Transverse colon (tissue), 4 donors: ENCODE measurements at places on chromosomes 11 and 22. TPM values are rescaled to one million over a fixed set of nuclear protein-coding genes. Genes with fewer than 3 reads are reported as not detected.
A peak's percentile ranks its signal among the peaks of the same experiment; 100 is the strongest.

- no peaks in the 10 kb centered on the region for H3K36me3 ChIP-seq
- peaks cover 17% of the 10 kb centered on the region for H3K27me3 ChIP-seq
- H3K4me1 ChIP-seq, result no peaks in the 10 kb centered on the region
- no peak overlapping the region for H3K4me3 ChIP-seq
- no peak overlapping the region for H3K27ac ChIP-seq
Observed at GRCh38 chr11:126494831-126495230, 139.3 kb downstream of the ST3GAL4 start.

The MFRP gene
- not detected for total RNA-seq

- H3K4me1 ChIP-seq, result no peaks in the 10 kb centered on the region
- H3K4me3 ChIP-seq, result no peak overlapping the region
- H3K27me3 ChIP-seq, result no peaks in the 10 kb centered on the region
- H3K27ac ChIP-seq, result no peak overlapping the region
- no peak for DNase-seq
Observed at GRCh38 chr11:17591293-17591692, 44.2 kb downstream of the OTOG start.

DNA sequence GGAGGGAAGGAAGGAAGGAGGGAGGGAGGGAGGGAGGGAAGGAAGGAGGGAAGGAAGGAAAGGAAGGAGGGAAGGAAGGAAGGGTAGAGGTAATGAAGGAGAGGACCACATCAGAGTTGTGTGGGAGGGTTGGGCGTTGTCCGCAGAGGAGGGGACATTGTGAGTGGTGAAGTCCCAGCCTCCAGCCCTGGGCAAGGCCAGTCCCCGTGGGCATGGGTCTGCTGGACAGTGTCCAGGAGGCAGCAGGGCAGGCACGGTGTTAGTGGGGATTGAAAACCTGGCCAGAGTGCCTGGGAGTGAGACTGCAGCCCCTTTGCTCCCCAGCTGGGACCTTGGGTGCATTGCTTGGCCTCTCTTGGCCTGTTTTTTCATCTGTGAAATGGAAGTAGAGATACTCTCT, 1462.3 kb downstream of the BRD1 start:
- H3K27me3 ChIP-seq, result no peaks in the 10 kb centered on the region
- H3K36me3 ChIP-seq, result no peaks in the 10 kb centered on the region
- no peak overlapping the region for H3K27ac ChIP-seq

DNA sequence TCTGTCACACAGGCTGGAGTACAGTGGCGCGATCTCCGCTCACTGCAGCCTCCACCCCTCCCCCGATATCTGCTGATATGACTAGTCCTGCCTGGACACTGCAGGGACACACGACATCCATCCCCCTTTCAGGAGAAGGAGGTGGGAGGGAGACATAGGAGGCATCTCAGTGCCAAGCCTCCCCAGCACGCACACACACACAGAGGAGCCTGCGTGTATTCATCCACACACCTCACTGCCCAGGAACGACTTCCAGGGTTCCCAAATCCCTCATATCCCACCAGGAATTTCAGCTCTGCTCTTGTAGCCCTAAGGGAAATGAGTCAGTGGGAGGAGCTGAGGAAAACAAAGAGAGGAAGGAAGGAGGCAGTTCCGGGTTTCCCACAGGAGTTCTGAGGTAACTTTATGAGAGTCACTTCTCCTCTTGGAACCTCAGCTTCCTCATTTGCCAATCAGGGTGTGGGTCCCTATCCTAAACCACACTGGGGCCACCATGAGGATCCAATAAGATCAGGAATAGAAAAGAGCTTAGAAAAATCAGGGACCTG, 37.2 kb upstream of the ACER3 start:
- H3K4me3 ChIP-seq, result no peak overlapping the region
- no peaks in the 10 kb centered on the region for H3K36me3 ChIP-seq
- no peaks in the 10 kb centered on the region for H3K4me1 ChIP-seq
- DNase-seq, result no peak

DNA sequence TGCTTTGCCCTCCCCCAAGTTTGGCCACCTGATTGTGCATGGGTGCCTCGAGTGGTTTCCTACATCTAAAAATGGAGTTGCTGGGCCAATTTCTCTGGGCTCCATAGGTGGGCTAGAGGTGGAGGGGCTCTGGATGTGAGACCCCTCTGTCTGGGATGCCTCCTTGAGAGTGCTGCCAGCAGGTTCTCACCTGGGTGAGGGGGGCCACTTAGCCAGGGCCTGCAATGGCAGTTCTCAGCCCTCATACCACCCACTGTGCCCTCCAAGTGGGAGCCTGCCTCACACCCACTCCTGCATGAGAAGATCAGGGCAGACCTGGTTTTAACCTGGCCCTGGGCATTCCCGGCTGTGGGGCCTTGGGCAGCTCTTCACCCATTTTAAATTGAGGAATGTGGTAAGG, 83.9 kb downstream of the CABIN1 start:
- H3K27ac ChIP-seq, result no peak overlapping the region
- no peak for DNase-seq
- no peaks in the 10 kb centered on the region for H3K36me3 ChIP-seq
- no peaks in the 10 kb centered on the region for H3K27me3 ChIP-seq
- no peaks in the 10 kb centered on the region for H3K4me1 ChIP-seq

DNA sequence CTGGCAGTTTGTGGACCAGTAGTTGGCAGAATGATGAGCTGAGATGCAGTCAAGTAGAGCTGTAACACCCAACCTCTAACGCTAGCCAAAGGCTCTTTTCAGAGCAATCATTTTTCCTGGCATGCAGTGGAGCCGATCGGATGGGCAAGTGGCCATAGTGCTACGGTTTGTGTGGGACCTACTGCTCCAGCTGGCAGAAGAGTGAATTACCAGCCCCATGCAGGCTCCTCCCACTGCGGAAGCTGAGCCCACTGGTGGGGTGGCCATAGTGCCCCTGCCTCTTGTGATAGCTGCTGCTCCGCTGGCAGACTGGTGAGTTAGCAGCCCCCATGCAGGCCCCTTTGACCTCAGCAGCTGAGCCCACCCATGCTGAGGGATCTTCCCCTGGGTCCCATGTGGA, 27.0 kb upstream of the SC5D start:
- peaks cover 33% of the 10 kb centered on the region for H3K27me3 ChIP-seq
- no peak overlapping the region for H3K27ac ChIP-seq
- H3K4me3 ChIP-seq, result no peak overlapping the region
- no peaks in the 10 kb centered on the region for H3K36me3 ChIP-seq

- no peak overlapping the region for H3K27ac ChIP-seq
- no peak for DNase-seq
- no peaks in the 10 kb centered on the region for H3K4me1 ChIP-seq
- no peaks in the 10 kb centered on the region for H3K27me3 ChIP-seq
- H3K4me3 ChIP-seq, result no peak overlapping the region
Observed at GRCh38 chr22:20242393-20243175, 25.5 kb downstream of the RTN4R start.

GRCh38 chr11:48007677-48008076, 27.3 kb downstream of the PTPRJ start:
- DNase-seq, result no peak
- H3K4me1 ChIP-seq, result peaks cover 7% of the 10 kb centered on the region
- no peak overlapping the region for H3K4me3 ChIP-seq
- H3K36me3 ChIP-seq, result no peaks in the 10 kb centered on the region
- H3K27ac ChIP-seq, result no peak overlapping the region

- no peak for DNase-seq
- no peaks in the 10 kb centered on the region for H3K27me3 ChIP-seq
- H3K4me1 ChIP-seq, result peaks cover 42% of the 10 kb centered on the region
Observed at GRCh38 chr22:19176175-19176643, 2.3 kb downstream of the SLC25A1 start.

DNA sequence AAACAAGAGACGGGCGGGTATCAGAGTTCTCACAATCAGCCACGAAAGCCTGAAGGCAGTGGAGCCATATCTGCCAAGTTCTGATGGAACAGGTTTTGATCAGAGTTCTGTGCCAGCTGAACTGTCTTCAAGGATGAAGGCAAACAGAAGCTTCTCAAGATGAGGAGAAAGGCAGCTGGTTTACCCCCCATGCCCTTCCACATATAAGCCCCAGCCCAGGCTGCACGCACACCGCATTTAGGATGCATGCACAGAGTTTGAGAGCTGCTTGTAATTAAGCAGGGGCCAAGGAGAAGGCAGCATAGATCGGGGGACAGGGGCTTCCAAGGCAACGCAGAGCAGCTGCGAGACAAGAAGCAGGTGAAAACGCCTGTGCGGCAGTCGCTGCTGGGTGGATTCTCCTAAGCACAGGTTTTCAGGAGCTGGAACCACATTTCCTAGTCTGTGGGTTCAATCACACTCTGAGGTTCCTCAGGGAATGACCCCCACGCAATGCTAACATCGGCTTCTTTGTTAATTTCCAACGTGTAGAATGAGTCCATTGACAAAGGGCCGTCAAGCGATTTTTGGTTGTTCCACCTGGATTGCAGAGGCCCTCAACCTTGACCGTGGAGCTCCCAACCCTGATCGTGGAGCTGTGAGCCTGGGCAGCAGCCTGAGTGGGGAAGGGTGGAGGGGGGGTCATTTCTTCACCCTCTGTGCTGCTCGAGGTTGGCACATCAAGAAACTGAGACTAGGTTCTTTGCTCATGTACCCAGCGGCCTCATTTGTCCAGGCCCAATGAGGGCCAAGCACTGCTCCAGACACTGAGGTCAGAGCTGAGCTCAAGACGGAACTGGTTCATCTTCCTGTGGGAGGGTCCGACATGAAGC, 81.7 kb upstream of the SHISAL1 start:
- DNase-seq, result no peak
- H3K27me3 ChIP-seq, result no peaks in the 10 kb centered on the region
- no peaks in the 10 kb centered on the region for H3K4me1 ChIP-seq
- no peak overlapping the region for H3K4me3 ChIP-seq

- no peaks in the 10 kb centered on the region for H3K27me3 ChIP-seq
- H3K36me3 ChIP-seq, result no peaks in the 10 kb centered on the region
- no peak overlapping the region for H3K4me3 ChIP-seq
- no peak for DNase-seq
- H3K4me1 ChIP-seq, result no peaks in the 10 kb centered on the region
Observed at GRCh38 chr22:36136988-36137387, 23.6 kb downstream of the APOL3 start.

DNA sequence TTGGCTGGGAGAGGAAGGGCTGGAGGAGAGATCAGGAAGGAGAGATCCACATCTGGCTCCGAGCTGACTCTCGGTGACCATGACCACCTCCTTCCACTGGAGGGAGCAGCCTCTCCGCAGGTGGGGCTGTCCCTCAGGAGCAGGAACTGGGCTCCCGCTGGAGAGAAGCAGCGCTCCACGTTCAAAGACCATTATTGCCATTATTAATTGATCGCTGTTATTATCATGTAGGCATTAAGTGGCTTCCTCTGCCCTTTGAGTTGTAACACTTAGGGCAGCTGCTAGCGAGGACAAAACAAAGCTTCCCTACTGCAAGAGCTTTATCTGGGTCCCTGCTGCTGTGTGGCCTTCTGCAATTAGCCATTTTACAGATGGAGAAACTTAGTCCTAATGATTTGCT, 251.9 kb downstream of the ST3GAL4 start:
- H3K36me3 ChIP-seq, result no peaks in the 10 kb centered on the region
- no peak overlapping the region for H3K4me3 ChIP-seq
- peaks cover 22% of the 10 kb centered on the region for H3K27me3 ChIP-seq
- no peak overlapping the region for H3K27ac ChIP-seq
- peak; percentile 25 for DNase-seq
- no peaks in the 10 kb centered on the region for H3K4me1 ChIP-seq

- peak; percentile 64 for DNase-seq
- H3K27me3 ChIP-seq, result no peaks in the 10 kb centered on the region
- H3K4me3 ChIP-seq, result no peak overlapping the region
- no peaks in the 10 kb centered on the region for H3K36me3 ChIP-seq
Observed at GRCh38 chr11:65559951-65560537, 1.9 kb upstream of the LTBP3 start.
